H9 (cell line): ENCODE measurements at places on chromosomes 2 and 18. TPM values are rescaled to one million over a fixed set of nuclear protein-coding genes. Genes with fewer than 3 reads are reported as not detected.

The IFT172 gene
- 13.8 and 15.5 TPM in 2 replicates for total RNA-seq

DNA sequence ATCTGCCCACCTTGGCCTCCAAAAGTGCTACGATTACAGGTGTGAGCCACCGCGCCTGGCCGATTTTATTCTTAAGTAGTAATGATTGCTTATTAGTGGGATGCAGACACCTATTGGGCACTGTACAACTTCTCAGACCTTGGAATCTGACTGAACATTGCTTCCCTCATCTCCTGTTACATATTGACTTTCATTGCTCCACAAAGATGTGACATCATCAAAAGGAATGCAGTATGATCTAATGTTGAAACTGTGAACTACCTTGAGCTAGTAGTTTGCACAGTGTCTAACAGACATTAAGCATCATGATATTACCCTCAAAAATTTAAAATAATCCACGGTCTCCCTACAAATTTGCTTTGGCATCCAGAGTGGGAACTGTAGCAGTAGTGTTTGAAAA is 109.8 kb upstream of the SIX2 start:
- H3K4me1 ChIP-seq = no peaks in the 10 kb centered on the region
- H3K27ac ChIP-seq = no peak overlapping the region
- peaks cover 3% of the 10 kb centered on the region; the same call in 1 of the 2 replicates for H3K27me3 ChIP-seq

DNA sequence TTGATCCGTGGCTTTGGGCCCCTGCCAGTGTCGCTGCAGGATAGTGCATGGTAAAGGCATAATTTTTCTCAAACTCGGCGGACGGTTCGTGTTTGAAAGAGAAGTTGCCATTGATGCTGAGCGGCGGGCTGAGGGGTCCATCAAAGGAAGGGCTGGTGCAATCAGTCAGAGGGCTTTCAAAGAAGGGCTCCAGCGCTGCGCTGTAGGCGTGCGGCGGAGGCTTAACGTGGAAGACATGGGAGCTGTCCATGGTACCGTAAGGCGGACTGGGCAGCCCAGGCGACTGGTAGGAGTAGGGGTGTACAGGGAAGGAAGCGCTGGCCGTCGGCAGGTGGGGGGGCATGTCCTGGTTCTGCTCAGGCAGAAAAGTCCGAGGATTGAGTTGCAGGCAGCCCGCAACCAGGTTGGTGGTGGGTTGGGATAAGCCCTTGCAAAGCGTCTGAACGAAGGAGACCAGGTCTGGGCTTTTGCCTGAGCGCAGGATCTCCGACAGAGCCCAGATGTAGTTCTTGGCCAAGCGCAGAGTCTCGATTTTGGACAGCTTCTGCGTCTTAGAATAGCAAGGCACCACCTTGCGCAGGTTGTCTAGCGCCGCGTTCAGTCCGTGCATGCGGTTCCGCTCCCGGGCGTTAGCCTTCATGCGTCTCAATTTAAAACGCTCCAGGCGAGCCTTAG is 2.3 kb downstream of the NEUROD1 start:
- peak; percentile 89 for DNase-seq
- peaks cover 2% of the 10 kb centered on the region; the same call in 1 of the 2 replicates for H3K4me1 ChIP-seq
- H3K27ac ChIP-seq = no peak overlapping the region
- no peak overlapping the region for H3K4me3 ChIP-seq
- no peaks in the 10 kb centered on the region for H3K36me3 ChIP-seq

GRCh38 chr2:119431155-119431975 is at the start of gene TMEM37:
TSS of gene TMEM37 (plus strand) at chr2:119431854. CDS start at chr2:119431904, 50 bp downstream.
- peak within 1 kb of the TSS; percentile 92 for H3K4me3 ChIP-seq
- H3K27me3 ChIP-seq = no peaks in the 10 kb centered on the region; the same call in 1 of the 2 replicates
- 0 out of 2 replicates have a peak, but pooled peaks cover 2% of the 10 kb centered on the region for H3K36me3 ChIP-seq
- H3K27ac ChIP-seq = no peak within 1 kb of the TSS

- H3K4me3 ChIP-seq = no peak overlapping the region
- H3K27ac ChIP-seq = no peak overlapping the region
- no peaks in the 10 kb centered on the region for H3K4me1 ChIP-seq
These were observed 5.6 kb upstream of the HS6ST1 start for GRCh38 chr2:128324008-128324896.
